ENCODE measurements at places on chromosomes 7 and 10.

- DNase-seq, result no peak
These were observed 155.9 kb downstream of the ARID5B start for GRCh38 chr10:62057359-62057758.

- no peak for DNase-seq
These were observed 93.6 kb downstream of the SNX10 start for GRCh38 chr7:26385240-26385639.

DNA sequence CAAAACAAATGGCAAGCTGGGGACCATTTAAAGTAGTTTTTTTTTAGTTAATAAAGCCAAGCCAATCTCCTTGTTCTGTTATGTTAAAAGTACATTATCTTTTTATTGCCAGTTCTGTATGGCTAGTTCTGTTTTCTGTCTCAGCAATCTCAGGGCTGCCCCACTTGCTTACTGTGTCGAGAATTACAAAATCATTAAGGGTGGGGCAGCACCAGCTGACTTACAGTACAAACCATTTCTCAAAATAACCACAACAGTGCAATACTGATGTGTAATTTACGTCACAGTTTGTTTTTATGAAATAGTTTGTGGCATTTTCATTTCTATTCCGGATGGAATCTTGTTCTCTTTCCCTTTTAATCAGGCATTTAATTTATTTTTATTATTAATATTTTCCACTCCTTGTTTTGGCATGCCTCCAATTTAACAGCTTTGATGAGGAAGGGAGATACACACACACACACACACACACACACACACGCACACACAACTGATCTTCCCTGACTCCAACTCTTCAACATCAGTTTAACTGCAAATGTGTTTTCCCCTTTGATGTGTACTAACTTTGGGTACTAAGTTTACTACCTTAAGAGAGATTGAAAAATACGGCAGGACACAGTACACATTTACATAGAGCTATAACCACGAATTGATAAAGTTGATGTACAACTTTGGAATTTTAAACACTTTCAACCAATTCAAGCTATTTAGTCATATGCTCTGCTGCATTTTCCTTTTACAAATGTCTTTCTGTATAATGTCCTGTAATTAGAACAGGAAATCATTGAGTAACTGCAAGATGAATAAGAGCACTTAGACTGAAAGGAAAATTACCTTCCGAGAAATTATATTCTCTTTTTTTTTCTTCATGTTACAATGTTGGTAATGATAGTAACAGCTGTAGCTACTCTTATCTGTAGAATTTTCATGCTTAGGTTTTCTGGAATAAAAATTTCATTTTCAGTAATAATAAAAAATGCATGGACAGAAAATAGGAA, 91.5 kb downstream of the ARID5B start:
- no peak for DNase-seq

- no peak for DNase-seq
These were observed 73.3 kb downstream of the ARID5B start for GRCh38 chr10:61974601-61975390.

GRCh38 chr7:152522571-152523067, 86.8 kb upstream of the KMT2C start:
- no peak for DNase-seq

- DNase-seq, result no peak
These were observed 216.9 kb downstream of the SLC25A13 start for GRCh38 chr7:96104984-96105383.
